ENCODE measurements at places on chromosomes 3 and 15.

DNA sequence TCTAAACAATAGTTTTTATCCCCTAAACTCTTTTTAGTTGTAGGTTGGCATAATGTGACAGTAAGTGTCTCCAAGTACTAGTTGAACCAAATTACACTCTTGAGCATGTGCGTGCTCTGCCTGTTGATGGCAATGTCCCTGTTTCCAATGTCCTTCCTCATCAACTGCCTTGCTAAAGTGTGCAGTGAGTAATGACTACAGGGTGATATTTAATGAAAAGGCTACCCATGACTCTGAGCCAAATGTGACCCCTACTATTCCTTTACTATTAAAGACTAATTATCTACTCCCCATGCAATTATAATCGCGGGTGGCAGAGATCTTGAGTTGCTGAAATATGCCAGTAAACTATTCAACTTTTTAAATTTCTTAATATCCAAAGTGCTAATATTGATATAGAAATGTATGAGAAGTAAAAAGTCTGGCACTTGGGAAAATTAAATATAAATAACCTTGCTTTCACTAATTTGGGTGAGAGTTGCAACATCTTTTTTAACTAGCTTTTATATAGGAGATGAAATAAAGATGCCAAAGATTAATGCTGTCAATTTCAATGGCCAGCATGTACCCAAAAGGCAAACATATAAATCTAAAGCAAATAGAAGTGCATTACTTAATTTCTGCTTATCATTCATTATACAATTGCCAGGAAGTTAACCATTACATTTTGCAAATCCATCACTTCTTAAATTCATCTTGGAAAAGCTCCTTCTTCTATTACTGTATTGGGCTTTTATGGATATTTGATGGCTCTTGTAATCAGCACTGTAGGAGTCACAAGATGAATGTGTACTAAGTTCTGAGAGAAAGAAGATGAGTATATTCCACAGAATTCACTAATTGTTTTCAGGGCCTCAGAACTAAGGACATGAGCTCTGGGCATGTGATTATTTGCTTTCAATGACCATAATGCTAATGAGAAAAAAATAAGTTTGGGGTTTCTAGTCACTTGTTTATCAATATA is 518.2 kb upstream of the NAALADL2 start:
- no peak for DNase-seq

GRCh38 chr3:154059833-154060232 is 61.4 kb upstream of the ARHGEF26 start:
- no peak for DNase-seq

DNA sequence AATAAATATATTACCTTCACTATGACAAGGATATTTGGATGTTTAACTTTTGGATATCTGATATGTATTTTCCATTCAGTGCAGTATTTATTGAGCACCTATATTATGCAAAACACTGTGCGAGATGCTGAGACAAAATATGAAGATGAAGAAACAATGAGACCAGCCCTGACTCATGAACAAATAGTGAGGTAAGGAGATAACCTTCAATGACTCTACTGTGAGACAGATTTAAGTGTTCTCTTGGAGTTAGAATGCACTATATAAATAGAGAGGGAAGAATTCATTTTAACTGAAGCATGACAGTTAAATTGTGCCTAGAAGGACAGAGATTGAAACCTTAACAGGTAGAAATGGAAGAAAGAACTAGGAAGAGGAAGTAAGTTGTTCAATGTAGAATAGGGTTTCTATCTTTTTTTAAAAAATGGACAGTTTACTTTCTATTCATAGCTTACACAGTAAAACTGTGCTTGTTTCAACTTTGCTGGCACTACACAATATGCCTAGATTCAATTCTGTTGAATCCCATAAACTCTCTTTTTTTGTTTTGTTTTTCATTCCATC is 124.2 kb downstream of the ZBTB20 start:
- no peak for DNase-seq

- no peak for DNase-seq
These were observed 569 bp upstream of the ALDH1A3 start for GRCh38 chr15:100879061-100879463.

GRCh38 chr3:123089611-123090331 is 22.9 kb downstream of the PDIA5 start:
- no peak for DNase-seq

DNA sequence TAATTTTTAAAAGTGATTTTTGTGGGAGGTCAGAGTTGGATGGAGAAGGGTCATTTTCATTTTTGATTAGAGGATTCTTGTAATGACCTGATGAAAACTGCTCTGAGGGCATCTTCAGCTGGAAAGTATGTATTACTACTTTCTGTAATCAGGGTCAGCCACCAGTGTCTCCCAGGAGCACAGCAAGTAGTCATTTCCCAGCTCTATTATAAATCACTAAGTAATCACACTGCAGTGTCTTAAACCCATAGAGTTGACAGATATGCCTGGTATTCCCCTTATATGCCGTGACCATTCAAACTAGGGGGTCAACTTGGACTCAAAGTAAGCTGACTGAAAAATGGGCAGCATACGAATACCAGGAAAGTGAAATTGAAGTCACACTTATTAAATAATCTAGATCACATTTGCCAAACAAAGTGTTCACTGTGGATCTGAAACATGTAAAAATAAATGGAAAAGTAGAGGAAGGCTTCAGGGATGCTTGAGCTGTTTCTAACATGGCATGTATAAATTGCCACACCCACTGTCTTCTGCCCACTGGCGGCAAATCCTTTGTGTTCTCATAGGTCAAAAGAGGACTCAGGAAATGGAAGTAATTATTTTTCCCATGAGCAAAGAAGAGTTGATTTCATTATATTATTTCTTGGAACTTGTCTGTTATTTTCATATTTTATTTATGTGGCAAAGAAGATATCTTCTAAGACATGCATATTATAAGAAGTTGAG is 105.7 kb downstream of the MBNL1 start:
- DNase-seq = no peak

DNA sequence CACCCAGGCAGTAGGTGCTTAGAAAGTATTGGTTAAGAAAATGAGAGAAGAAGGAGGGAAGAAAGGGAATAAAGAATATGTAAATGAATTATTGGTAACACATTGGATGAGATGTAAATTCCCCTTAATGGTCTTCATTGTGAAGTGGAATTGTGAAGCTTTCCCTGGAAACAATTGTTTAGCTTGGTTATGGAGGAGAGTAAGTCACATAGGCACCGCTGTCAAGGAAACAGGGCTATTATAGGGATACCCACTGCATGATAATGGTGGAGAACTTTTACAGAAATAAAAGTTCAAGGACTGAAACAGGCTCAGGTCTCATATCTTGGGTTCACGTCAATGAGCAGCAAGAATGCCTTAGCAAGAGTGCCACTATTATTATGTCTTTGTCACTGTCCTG is 9.5 kb downstream of the SYNPR start:
- DNase-seq = no peak

GRCh38 chr3:59866076-59866475 is 816.3 kb upstream of the CFAP20DC start:
- DNase-seq = no peak

DNA sequence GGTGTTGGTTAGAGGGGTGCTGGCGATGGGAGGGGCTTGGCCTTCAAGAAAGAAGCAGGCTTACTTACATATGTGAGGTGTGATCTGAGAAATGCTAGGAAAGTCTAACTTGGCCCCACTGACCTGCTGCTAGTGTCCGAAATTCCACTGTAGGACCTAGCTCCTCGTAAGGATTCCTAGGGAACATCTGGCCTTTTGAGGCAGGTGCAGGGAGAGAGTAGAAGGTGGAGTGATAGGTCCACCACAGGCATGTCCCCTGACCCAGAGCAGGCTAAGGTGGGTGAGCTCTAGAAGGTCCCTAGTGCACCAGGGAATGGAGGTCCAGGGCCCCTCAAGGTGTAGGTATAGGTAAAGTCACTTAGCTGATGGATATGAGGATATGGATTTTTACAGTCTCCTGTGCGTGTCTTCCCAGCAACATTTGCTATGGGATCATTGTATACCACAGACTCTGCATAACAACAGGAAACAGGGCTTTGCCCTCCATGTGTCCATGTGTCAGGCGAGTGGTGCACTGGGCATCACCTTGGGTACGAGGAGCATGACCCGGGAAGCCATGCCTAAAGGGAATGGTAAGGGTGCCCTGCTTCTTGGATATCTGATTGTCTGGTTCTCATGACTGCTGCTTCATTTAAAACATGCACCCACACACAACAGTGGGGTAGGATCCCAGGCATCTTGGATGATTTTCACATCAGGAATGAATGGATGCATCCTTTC is 32.6 kb downstream of the POMGNT2 start:
- DNase-seq = no peak

DNA sequence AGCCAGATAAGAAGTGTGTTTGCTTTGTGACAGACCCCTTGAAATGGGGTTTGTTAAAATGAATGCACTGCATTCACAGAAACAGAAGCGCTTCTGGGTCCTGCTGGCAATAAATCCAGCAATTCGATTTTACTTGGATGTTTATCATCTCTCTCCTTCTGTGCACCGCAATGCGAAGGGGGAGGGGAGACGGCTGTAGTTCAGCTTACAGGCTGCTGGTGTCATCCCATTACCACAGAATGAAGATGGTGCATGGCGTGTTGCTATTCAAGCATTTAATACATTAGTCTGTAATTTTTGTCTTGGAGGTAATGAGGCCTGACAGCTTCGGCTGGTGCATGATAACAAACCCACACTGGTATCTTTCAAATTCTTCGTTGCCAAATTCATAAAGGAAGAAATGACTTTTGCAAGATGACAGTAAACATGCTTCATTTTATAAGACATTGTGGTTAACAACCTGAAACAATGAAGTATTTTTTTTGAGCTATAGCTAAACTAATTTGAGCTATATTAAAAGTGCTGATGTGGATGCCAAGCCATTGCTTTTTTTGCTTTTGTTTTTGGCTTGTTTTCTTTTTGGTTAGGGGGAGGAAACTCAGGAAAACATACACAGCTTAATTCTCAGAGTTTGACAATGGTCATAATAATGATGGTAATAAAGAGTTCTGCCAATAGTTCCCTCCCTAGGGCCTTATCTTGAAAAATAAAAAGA is 418.3 kb downstream of the OTOL1 start:
- no peak for DNase-seq

GRCh38 chr3:145620002-145620401 is 541.0 kb downstream of the PLOD2 start:
- DNase-seq = no peak

- DNase-seq = peak; percentile 9
These were observed 124.4 kb downstream of the HCN4 start for GRCh38 chr15:73244333-73244732.

- DNase-seq = no peak
These were observed 499.6 kb upstream of the KCNMB2 start for GRCh38 chr3:178036451-178037144.

DNA sequence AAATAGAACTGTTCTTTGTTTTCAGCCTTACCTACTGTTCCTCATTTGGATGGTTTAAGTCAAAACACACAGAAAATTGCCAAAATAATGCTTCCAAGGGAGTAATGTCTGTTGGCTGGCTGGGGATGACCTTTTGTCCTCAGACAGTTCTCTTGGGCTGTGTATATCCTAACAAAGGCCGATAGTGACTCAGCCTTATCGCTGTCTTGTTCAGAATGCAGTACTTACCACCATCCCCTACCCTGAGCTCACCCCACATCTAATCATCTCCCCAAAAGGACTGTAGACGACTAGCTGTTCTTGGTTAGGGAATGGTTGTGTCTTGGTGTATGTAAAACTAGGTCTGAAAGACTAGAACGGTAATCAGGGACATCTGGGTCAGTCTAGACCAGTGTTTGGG is 35.0 kb downstream of the RAB11A start:
- DNase-seq = no peak

- no peak for DNase-seq
These were observed 6.1 kb upstream of the IL12A start for GRCh38 chr3:159982442-159982974.

GRCh38 chr15:70344666-70345065 is 246.9 kb upstream of the TLE3 start:
- DNase-seq = no peak

DNA sequence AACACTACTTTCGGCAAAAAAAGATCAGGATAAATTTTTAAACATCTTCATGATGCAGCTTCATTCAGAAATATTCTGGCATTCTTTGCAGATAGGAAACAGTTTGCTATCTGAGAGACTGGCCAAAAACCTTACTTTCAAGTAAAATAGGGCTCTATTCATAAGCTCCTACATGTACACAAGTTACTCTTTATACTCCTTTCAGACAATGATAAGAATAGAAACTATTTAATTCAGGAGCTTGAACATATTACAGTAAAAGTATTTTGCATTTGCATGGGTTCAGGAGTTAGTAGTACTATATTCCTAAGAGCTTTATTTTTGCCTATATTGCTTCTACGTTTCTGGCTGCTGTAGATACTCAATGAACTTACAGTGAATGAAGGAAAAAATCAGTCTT is 70.5 kb downstream of the PLOD2 start:
- DNase-seq = no peak
